ENCODE measurements at places on chromosomes 12 and 14.

DNA sequence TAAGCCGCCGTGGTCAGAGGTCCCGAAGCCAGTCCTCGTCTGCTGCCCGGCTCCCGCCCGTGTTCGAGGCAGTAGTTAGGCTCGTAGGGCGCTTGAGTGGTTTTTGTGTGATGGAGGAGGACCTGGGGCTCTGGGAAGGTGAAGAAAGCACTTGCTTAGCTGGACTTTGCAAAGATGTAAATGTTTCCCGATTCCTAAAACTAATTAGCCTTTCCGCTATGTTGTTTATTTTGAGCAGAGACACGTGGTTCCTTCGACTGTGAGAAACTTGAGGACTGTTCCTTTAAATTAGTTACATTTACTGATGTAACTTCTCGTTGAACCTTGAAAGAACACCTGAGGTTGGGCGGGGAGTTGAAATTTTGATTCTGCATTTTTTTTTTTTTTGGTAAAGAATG, 33.9 kb downstream of the MIA2 start:
- DNase-seq: no peak

- DNase-seq: no peak
Observed at GRCh38 chr12:38156497-38157245, 159.9 kb upstream of the ALG10B start.

DNA sequence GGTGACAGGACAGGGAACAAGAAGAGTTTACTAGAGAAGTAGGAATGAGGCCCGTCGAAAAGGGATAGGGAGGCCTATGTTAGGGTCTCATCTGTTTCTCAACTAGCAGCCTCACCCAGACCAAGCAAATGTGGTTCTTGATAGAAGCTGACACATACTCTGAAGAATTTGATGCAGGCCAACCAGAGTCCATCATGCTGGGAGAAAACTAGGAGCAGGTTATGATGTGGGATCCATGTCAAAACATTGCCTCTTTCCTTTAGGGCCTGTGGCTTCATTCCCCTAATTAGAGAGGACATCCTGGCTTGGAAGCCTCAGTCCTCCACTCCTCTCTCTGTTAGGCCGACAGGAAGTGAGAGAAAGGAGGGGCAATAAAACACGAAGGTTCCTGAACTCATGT, 122.8 kb downstream of the NTF3 start:
- no peak for DNase-seq

DNA sequence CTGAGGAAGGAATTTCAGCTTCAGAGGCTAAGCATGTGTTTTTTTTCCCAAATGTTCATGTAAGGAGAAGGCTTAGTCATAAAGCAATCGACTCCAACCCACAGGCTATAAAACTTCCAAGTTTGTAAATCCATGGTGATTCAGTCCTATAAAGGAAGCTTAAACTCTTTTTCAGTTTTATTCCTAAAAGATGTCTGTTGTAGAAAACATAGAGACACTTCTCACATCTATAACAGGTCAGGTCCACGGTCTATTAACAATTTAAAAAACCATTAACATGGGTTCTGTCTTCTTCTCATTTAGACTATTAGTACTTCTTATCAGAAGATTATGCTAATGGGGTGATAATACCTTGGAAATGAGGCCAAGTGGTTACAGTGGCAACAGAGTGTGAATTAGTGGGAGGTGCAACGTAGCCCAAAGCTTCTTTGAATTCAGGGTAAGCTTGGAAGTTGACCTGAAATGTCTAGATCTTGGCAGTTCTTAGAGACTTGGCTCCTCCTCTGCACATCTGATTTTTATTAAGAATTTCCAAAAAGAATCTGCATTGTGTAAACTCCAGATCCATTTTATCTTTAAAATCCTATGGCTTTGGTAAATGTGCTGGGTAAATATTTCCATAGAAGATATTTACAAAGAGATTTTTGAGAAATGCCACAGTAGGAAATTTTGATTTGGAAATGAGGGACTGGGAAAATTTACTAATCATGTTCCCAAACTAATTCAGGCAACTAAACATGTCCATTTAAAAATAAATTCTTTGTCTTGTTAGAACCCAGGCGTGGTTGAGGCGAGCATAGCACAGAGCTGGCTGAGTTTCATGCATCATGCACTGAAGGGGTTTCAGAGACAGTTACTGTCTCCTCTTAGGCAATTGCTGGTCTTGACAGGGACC, 86.4 kb downstream of the EML1 start:
- DNase-seq: no peak

DNA sequence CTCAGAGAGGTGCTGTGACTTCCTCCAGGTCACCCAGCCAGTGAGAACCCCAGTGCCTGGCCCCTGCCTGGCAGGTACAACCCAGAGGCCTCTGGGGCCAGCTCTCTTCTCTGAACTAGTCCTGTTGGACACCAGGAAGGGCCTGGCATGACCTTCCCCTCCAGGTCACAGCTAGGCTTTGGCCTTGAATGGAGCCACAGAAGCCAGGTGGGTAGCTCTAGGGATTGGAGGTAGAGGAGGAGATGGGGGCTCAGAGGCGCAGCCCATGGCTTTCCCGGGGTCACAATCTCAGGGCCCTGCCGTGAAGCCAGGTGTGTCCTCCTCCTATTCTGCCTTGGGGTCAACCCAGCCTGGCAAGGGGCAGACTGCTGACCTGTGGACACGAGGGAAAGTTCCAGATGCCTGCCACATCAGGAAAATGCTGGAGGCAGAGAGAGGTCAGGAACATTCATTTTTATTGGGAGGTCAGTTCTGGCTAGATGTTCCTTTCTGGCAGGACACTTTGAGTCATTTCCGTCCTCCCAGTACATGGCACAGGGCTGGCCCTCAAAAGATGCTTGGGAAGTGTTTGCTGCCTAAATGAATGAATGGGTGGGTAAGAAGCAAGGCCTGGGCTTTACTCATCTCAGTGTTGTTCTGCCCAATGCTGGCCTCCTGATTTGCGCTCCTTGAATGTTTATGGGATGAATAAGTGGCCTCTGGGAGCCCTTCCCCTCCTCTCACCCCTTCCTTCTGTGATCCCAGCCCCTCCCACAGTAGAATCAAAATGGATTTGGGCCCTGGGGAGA, 25.4 kb downstream of the FAM222A start:
- peak; percentile 40 for DNase-seq

- DNase-seq: no peak
Observed at GRCh38 chr14:55339770-55340169, 68.5 kb downstream of the FBXO34 start.

- no peak for DNase-seq
Observed at GRCh38 chr12:82647853-82648252, 38.9 kb upstream of the TMTC2 start.

GRCh38 chr12:98748463-98748862, 103.4 kb downstream of the APAF1 start:
- DNase-seq: no peak

- DNase-seq: no peak
Observed at GRCh38 chr12:18222699-18223098, 38.6 kb upstream of the PIK3C2G start.

DNA sequence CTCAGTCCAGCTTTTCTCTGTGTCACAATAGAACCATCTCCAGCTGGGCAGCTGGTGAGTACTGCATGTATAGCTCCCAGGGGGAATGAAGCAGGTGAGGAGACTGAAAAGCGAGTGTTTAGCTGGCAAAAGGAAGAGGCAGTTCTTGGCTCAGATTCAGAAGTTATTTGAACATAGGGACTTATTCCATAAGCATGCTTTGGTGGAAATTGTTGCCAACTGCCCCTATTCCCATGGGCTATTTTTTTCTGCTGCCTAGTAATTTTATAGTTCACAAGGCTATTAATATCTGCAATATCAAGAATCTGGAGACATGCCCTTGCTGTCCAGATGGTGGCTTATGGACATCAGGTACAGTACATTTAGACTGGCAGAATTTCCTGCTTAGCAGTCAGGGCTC, 1112.7 kb downstream of the LRFN5 start:
- no peak for DNase-seq

- DNase-seq: no peak
Observed at GRCh38 chr14:99800781-99801180, 7.6 kb downstream of the EML1 start.

DNA sequence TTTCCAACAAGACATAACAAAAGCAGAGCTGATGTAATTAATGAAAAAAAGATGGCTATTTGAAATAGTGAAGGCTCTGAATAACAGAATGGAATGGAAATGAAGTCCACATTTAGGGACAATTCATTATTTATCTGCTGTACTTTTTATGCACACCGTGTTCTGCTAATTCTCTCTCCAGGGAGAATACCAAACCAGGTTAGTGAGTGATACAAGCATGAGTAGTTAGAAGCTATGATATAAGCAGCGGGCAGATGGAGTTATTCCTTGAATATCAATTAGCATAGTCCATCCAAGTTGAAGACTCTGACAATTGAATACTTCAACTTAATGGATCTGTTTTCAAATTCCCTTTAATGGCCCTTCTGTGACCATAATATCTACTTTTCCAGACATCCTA, 162.1 kb upstream of the TMTC2 start:
- DNase-seq: no peak

DNA sequence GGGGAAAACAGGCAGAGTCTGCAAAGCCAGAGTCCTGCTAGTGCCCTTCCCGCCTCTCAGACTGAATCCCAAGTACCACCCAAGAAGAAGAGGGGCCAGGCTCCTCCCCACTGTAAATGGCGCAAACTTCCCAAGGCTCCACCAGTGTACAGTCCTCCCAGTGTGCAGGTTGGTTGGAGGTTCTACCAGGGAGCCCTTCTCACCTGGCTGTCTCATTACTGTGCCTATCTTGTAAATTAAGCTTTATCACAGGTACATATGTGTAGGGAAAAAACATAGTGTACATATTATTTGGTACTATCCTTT, 189.7 kb downstream of the FSCB start:
- no peak for DNase-seq

GRCh38 chr12:108950991-108951739, 69.7 kb downstream of the SVOP start:
- DNase-seq: peak; percentile 74

- DNase-seq: peak; percentile 95
Observed at GRCh38 chr12:111368788-111369495, at the start of gene PHETA1. PHETA1 (minus strand) TSS chr12:111369095; CDS start chr12:111363427, 5,668 bp downstream.

DNA sequence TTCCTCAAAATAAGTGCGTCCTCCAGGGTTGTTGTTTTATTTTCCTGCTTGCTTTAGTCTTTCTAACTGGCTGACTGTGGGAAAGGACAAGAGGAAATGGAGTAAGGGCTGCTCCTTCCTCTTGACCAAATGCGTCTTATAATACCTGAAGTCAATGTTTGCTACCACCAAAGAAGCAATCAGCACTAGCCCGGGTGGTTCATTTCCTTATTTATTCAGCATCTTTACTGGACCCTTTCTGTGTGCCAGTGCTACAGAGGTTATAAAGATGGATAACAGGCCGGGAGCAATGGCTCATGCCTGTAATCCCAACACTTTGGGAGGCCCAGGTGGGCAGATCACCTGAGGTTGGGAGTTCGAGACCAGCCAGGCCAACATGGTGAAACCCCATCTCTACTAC, 15.1 kb upstream of the RPS6KA5 start:
- DNase-seq: no peak

DNA sequence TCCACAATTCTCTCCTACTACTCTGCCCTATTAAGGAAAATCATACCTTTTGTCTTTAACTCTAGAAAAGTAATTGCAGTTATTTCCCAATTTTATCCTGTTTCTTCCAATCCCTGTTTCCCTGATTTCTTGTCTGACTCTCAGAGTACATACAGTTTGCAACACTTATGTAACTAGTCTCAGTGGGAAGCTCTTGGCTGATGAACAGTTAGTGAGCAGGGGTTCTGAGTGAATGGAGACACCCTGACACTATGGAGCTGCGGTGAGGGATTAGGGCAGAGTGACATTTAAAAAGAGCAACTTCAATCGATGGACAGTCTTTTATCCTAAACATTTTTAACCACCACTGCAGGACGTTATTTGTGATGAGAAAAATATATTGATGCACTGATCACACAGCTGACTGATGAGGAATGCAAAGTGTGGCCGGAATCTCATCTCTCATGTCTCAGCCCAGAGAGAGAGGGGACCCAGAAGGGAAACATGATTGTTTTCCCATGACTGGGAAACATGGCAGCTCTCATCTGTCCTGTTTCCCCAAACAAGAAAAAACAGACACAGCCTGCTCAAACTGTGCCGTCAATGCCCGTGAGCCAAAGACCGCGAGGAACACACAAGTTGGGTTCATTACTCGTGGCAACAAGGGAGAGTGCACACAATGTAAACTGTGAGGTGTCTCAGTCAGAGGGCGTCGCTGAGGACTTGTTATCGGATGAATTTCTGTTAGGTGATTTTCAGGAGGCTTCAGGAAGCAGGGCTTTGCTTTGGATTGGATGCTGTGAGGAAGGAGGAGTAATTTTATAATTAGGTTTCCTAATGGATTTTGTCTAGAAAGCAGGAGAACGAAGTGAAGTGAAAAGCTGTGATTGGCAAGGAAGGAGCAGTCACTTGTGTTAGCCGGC, 5.2 kb upstream of the SLC6A13 start:
- no peak for DNase-seq

DNA sequence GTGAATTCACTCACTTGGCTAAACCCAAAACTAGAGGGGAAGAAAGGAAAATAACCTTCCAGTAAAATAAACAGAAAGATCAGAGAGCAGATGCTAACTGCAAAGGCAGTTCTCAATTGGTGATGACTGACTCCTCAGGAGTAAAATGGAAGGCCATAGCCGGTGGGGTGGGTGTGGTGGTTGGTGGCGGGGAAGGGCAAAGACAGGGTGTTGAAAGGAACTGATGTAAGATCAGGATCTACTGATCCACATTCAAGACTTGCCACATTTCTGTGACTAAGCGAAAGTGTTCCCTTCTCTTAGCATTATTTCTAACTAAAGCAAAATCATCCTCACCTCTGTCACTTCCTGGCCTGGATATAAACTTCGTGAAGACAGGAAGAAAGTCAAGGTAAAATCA, 26.3 kb upstream of the TC2N start:
- no peak for DNase-seq

DNA sequence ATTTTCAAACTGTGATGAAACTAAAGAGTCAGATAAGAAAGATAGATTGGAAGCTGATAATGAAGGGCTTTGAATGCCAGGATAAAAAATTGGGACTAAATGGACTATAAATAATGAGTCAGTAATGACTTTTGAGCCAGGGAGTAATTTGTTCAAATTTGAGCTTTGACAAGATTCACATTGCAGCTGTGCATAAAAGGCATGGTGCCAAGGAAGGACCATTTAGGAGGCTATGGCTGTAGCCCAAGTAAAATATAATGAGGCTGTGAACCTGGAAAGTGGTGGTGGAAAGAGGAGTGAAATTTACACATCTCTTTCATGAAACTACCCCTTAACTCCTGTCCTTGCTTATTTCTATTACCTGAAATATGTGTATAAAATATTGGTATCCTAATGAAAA, 218.5 kb downstream of the SLC6A15 start:
- no peak for DNase-seq

- DNase-seq: no peak
Observed at GRCh38 chr12:113170926-113171325, 14.4 kb downstream of the DDX54 start.

- no peak for DNase-seq
Observed at GRCh38 chr12:104799458-104799857, 158.6 kb downstream of the SLC41A2 start.

- no peak for DNase-seq
Observed at GRCh38 chr14:65517635-65518542, 105.4 kb downstream of the FUT8 start.

All from left forelimb (tissue), 1 donor.